H9 (cell line): ENCODE measurements at places on chromosomes 3 and 15. TPM values are rescaled to one million over a fixed set of nuclear protein-coding genes. Genes with fewer than 3 reads are reported as not detected.

DNA sequence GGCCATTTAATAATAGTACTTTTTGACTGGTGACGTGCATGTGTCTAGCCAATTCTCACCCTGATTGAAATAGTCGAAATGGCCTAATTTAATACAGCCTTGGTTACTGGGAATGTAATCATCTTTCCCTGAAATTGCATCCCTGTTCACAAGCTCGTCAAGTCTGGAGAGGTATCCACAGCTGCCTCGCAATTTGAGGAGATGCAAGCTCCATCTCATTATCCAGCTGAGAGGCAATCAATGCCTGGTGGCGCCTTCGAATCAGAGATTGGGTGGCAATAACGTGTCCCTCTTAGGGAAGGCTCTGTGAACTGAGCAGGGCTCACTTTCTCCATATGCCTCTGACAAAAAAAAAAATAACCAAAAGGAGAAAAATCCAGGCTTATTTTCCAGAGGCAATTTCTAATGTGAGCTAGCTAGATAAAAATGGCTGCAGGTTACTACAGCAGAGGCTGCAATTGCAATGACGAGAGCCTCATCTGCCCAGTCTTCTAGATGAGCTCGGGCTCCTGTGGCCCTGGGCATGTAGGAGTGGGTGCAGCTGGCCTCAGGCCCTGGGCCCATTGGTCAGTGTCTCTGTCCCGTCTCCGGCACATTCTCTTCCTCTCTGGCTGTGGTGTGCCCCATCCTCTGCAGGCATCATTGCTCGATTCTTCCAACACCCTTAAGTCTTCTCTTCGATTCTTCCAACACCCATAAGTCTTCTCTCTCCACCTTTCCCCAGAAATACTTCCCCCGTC is 487.5 kb downstream of the GABRG3 start:
- no peak for DNase-seq

DNA sequence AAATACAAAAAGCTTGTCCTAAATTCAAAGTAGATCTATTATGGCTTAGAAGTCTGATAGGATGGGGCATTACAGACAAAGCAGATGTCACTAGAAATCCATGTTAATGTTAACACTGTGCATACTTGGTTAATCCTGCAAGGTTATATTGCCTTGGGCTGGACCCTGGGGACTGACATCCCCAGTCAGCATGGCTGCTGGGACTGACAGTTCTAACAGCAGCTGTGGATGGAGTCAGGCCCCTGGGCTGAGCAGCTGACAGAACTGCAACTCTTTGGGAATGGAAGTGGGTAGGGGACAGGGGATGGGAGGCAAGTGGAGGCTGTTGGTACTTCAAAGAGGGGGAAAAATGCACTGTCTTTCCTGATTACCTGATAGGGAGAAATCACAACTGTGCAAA is 7.5 kb downstream of the P2RY1 start:
- DNase-seq, result no peak

GRCh38 chr3:59425942-59426341 is 376.1 kb upstream of the CFAP20DC start:
- no peak for DNase-seq

- no peak for DNase-seq
Measured at GRCh38 chr3:192106543-192106942, 620.8 kb downstream of the FGF12 start.

UBE2Q2 gene
- total RNA-seq, result 29.6 and 31.8 TPM in 2 replicates
